ELR (cell line): ENCODE measurements at places on chromosomes 16 and 17.

DNA sequence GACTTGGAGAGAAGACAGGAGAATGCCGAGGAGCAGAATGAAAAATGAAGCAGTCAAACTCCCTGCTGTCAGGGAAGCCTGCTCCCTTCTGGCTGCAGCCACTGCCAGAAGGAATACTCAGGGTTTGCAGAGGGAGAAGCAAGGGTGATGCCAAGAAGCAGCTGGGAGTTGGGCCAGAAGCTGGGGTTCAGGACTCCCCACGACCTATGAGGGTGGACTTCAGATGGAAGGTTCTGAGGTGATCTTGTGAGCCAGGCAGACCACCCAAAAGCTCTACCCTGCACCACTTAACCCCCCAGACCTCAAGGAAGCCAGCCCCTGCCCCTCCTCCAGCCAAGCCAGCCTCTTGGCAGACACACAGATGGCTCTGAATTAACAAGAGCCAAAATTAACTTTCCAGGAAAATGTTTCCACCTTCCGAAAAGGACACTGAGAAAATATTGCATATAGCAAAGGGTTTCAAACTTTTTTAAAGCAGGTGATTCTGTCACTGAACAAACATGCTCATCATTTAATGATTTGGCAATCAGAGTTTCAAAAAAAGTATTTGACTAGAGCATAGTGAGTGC, 126.0 kb upstream of the ERCC4 start:
- DNase-seq: no peak

DNA sequence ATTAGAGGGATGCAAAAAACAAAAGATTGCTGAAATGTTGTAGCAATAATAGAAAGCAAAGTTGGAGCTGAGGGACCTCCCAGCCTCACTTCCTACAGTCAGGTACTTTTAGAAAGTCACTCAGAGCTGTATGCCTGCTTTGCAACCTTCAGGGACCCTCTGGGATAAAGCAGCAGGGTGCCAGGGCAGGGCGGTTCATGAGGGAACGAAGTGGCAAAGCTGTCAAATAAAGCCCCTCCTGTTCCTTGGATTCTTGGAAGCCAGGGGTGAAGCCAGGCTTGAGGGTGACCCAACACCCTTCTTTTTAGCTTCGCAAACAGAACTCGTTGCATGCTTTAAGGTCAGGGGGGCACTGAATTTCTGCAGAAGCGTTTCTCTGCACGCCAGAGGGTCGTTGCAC, 767 bp downstream of the ATP2C2 start:
- DNase-seq: no peak

- no peak for DNase-seq
These were observed 18.7 kb upstream of the KRT24 start for GRCh38 chr17:40722241-40722640.

- DNase-seq: no peak
These were observed 7.8 kb upstream of the TMEM132E start for GRCh38 chr17:34571428-34572130.

DNA sequence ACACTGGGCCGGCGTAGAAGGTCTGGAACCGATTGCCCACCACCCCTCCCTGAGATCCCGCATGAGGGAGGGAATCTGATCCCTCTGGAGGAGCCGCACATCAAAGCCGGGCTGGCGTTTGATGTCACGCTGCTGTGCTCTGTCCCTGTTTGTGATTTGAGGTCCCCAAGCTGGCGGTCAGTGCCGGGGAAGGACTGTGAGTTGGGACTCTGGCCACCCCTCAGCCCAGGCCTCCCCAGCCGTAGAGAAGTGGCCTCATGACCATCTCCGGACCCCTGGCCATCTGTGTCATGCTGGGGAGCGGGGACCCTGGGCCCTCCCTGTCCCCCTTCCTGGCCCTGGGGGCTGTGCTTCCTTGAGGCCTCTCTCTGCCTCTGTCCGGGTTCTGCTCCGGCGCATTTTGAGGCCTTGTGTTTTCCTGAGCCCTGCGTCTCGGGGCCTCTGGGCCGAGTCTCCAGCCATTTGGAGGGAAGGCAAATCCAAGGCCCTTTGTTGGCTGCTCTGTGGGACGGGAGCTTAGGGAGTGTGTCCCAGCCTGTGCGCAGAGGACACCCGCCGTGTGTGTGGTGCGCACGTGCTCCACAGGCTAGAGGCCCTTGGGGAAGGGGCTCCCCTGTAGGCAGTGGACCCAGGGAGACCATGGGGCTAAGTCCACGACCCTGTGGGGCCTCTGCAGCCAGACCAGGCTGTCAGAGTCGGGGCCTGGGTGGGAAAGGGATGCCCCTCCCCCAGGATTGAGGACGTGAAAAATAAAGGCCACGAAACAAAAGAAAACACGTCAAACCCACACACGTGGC, 15.1 kb downstream of the ASPSCR1 start:
- DNase-seq: no peak

DNA sequence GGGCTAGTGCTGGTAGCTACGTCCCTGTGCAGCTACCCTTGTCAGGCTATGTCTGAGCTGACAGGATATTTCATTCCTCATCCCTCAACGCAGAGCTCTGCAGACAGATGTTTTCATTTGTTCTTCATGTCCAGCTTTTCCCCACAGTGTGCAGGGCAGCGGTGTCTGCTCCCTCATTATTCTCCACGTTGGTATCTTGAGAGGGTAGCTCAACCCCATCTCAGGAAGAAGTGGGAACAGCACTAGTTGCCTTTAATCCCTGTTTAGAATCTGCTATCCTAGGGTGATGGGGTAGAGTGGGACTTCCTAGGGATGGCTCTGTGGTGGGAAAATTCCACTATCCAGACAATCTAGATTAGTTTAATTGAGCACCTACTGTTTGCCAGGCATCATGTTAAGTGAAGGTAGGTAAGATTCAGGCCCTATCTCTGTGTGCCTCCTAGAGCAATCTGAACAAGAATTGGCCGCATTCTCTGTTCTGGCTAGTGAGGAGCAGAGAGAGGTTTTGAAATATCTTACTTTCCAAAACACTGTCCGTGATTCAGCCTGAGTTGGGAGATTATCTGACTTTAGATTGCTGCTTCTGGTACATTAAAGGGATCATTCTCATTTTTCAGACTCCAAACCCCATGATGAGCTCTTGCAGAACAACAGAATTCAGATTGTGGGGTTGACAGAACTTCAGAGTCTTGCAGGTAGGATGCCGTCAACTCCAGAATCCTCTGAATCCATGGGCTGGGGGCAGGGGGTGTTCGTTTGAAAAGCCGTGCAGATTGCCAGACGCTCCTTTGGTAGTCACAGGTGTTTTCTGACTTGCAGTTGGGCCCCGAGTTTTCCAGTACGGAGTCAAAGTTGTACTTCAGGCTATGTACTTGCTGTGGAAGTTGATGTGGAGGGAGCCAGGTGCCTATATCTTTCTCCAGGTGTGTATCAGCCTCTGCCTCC, 963 bp downstream of the ALG1 start:
- no peak for DNase-seq

GRCh38 chr16:58709333-58709732, 24.8 kb upstream of the SLC38A7 start:
- no peak for DNase-seq

GRCh38 chr16:57349212-57350031, 9.2 kb upstream of the CCL22 start:
- no peak for DNase-seq

GRCh38 chr16:57910696-57911095, 60.2 kb downstream of the CNGB1 start:
- DNase-seq: no peak

DNA sequence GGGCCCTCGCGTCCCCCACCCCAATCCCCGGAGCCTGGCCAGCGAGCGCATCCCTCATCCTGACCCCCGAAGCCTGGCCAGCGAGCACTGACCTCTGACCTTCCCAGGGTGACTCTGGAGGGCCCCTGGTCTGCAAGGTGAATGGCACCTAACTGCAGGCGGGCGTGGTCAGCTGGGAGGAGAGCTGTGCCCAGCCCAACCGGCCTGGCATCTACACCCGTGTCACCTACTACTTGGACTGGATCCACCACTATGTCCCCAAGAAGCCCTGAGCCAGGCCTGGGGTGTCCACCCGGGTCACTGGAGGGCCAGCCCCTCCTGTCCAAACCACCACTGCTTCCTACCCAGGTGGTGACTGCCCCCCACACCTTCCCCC, 2.3 kb downstream of the TPSD1 start:
- no peak for DNase-seq

DNA sequence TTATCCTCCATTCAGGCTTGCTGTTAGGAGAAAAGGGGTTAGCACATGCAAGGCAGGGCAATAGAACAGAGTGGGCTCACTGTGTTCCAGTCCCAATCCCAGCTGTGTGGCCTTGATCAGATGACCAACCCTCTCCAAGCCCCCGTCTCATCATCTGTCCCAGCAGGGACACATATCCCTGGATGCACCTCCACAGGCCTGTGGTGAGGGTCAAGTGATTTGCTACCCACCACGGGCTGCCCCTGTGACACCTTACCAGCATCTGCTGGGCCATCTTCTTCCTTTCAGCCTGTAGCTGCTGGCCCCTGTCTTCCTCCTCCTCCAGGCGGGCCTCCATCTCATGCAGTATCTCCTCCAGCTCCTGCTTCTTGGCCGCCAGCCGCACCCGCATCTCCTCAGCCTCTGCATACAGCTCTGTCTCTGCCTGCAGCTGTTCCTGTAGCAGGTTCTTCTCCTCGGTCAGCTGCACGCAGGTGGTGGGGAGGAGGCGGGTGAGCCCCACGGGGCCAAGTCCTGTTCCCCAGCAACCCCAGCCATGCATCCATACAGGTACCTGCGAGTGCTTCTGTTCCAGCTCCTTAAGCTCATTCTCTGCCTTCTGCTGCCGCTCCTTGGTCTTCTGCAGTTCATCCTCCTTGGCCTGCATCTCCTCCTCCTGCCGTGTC, 91.3 kb downstream of the NDE1 start:
- no peak for DNase-seq

DNA sequence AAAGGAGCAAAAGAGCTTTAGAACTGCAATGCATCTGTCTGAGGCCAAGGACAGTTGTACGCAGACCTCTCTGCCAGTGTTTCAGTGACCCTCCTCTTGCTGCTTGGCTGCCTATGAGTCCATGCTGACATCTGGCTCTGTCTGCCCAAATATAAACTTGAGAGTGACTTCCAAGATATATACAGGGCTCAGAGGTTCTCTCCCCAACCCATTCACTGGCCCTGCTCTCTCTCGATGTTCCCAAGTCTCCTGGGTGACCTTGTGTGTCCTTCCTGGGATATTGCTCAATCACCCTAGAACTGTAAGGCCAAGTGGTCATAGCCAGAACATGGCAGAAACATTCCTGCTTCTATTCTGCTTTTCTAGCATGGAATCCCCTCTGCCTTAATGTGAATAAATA, 716.3 kb downstream of the WWOX start:
- DNase-seq: no peak

DNA sequence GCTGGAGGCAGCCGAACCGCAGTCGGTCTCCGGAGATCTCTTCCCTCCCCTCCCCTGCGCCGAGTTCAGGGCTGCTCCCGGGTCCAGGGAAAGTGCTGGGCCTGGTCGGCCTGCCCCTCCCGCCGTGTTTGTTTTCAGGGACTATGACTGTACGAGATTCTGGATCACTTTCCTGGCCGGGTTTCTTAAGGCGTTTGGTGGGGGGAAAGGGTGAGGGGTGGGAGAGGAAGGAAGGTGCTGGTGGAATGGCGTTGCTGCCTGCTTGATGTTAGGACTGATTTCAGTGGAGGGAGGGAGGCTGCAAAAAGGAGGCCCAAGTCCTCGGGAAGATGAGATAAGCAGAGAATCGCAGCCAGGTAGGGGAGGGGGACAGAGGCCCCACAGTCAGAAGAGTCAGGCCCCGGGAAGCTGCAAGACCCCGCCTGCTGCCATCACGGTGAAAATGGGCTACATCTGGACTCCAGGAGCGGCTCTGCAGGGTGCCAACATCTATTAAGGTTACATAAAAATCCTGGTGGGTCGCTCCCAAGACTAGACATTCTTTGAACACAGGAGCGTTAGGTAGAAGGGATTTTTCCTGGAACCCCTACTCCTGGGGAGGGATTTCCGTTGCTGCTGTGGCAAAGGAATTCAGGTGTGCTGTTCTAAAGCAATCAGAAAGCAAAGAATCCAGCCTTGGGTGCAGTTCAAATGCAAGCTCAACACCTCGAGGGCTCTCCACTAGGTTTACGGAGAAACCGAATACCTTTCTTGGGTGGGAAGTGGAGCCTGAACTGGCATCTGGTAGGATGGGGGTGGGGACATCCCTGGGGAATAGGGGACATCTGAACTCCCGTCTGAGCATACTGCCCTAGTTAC, 1.2 kb downstream of the ARHGAP44 start:
- no peak for DNase-seq

- no peak for DNase-seq
These were observed 599.2 kb downstream of the MAF start for GRCh38 chr16:79001156-79001967.
